ENCODE measurements at places on chromosomes 12 and 14.

- H3K4me1 ChIP-seq: peaks cover 10% of the 10 kb centered on the region
- H3K36me3 ChIP-seq: no peaks in the 10 kb centered on the region
- H3K4me3 ChIP-seq: no peak overlapping the region
- no peaks in the 10 kb centered on the region for H3K27me3 ChIP-seq
Observed at GRCh38 chr14:104230119-104230815, 91.9 kb downstream of the KIF26A start.

GRCh38 chr12:12686925-12687324 lies 9.1 kb downstream of the GPR19 start:
- DNase-seq: no peak
- no peak overlapping the region for H3K4me3 ChIP-seq
- no peak overlapping the region for H3K27ac ChIP-seq
- H3K27me3 ChIP-seq: no peaks in the 10 kb centered on the region
- H3K36me3 ChIP-seq: no peaks in the 10 kb centered on the region

DNA sequence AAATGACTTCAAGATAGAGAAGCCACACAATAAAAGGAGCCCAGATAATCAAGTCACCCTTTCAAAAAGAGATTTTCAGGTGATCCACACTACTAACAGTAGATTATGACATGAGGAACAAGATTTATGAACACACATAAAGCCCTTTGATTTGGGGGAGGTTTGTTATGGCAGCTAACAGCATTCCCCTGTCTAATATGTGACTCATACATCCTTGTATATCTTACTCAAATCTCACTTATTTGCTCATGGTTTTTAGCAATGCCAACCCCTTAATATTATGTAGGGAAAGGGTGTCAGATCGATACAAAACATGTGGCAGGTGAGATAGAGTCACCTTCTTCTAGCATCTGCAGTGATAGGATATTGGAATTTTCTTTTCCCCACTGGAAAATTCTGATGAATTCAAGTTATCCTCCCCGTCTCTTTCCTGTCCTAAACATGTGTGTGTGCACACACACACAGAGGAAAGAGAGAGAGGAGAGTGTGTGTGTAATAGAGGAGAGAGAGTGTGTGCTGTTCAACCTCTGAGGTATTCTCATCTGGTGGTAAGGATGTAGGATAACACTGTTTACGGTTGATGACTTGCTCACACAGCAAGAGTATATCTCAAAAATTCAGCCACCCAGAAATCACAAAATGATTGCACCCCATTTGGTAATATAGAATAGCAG lies 319.9 kb downstream of the KCNC2 start:
- H3K4me3 ChIP-seq: no peak overlapping the region
- H3K27ac ChIP-seq: no peak overlapping the region
- no peaks in the 10 kb centered on the region for H3K36me3 ChIP-seq

- H3K4me1 ChIP-seq: no peaks in the 10 kb centered on the region
- no peaks in the 10 kb centered on the region for H3K36me3 ChIP-seq
- no peak overlapping the region for H3K4me3 ChIP-seq
- DNase-seq: no peak
- H3K27ac ChIP-seq: no peak overlapping the region
Observed at GRCh38 chr12:40827683-40828592, 135.7 kb downstream of the CNTN1 start.

- no peak for DNase-seq
- no peaks in the 10 kb centered on the region for H3K4me1 ChIP-seq
- no peaks in the 10 kb centered on the region for H3K36me3 ChIP-seq
- H3K27ac ChIP-seq: no peak overlapping the region
- H3K27me3 ChIP-seq: peaks cover 7% of the 10 kb centered on the region
- H3K4me3 ChIP-seq: no peak overlapping the region
Observed at GRCh38 chr12:16605642-16606116, 283 bp downstream of the LMO3 start.

DNA sequence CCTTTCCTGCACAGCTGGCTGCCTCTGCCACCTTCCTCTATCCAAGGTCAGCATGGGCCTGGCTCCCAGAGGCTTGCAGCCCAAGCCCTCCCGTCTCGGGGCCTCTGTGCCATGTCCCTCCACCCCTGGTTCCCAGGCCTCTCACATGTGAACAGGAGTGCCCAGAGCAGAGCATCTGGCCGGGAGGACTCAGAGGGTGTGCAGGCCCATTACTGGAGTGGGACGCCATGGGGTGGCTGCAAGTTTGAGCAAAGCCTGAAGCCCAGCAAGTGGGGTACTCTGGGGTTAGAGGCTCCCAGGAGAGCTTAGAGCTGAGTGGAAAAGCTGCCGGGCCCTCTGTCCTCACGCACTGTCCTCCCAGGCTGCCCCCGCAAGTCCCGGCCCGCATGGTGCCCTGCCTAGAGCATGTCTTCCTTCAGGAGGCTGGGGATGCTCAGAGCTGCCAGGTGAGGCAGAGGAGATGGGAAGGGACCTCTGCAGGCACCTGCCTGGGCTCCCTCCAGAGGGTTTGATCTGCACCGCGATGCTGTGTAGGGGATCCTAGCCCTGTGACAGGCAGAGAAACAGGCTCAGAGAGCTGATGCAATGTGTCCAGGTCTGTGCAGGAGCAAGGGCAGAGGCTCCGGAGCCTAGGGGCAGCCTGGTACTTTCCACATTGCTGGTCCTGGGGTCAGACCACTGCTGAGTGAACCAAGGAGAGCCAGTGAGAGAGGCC lies 39.8 kb downstream of the DIO3 start:
- H3K27ac ChIP-seq: no peak overlapping the region
- no peak for DNase-seq
- H3K4me1 ChIP-seq: peaks cover 28% of the 10 kb centered on the region
- no peak overlapping the region for H3K4me3 ChIP-seq
- no peaks in the 10 kb centered on the region for H3K36me3 ChIP-seq

- H3K36me3 ChIP-seq: no peaks in the 10 kb centered on the region
- H3K27ac ChIP-seq: no peak overlapping the region
- no peak overlapping the region for H3K4me3 ChIP-seq
- H3K27me3 ChIP-seq: no peaks in the 10 kb centered on the region
Observed at GRCh38 chr14:42078345-42078744, 471.7 kb downstream of the LRFN5 start.

Data from CD4-positive, CD25-positive, alpha-beta regulatory T cell (primary cell).